Fibroblast of skin of right biceps (primary cell): ENCODE measurements at places on chromosomes 2 and 18.

DNA sequence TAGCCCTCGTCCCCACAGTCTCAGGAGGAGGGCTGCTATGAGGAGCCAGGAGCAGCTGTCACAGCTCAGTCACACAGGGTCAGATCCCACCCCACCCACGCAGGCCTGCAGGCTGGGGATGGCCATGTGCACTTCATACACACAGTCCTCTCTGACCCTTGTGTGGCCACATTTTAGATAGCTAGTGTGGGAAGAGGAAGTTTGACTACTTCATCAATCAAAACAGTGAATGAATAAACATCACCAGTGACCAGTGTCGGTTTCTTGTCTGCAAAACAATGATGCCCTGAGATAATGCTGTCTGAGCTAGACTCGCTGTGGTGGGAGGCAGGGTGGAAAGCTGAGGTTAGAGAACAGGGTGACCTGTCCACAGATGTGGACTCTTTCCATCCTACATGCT lies 107.1 kb downstream of the PIEZO2 start:
- no peak for DNase-seq

GRCh38 chr2:27307545-27308358 lies 493 bp downstream of the UCN start:
- DNase-seq: no peak

DNA sequence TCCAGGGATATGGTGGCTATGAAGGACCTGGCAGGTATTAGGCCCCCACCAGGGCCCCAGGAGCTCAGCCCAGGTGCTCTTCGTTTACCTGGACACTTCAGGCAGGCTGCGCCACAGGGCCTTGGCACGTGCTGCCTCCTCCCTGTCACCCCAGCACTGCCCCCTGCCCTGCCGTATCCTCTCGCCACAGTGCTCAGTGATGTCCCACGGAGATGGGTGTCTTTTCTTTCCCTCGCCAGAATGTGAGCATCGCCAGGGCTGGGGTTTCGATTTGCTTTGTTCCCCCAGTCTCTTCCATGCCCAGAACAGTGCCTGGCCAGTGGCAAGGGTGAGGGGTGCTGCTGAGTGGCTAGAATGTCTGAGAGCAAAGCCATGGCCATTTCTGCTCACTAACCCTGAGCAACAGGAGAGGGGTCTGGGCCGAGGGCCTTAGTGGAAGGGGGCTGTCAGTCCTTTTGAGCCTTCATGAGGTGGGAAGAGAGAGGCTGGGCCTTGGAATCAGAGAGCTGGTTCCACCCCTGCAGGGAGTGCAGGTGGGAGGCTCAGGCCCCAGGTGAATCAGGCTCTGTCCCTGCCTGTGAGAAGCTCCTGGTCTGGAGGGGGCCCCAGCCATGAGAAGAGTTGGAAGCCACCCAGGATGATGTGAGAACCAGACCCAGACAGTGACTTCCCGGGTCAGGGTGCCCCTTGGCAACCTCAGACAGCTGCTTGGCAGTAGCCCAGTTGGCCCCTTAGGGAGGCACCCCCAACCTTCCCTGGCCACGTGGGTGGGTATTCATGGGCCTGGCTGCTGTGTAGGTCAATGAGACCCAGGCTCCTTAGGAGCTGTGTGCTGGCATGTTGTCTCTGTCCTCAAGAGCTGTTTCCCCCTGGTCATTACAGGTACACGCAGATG lies 129.9 kb upstream of the HS6ST1 start:
- no peak for DNase-seq

DNA sequence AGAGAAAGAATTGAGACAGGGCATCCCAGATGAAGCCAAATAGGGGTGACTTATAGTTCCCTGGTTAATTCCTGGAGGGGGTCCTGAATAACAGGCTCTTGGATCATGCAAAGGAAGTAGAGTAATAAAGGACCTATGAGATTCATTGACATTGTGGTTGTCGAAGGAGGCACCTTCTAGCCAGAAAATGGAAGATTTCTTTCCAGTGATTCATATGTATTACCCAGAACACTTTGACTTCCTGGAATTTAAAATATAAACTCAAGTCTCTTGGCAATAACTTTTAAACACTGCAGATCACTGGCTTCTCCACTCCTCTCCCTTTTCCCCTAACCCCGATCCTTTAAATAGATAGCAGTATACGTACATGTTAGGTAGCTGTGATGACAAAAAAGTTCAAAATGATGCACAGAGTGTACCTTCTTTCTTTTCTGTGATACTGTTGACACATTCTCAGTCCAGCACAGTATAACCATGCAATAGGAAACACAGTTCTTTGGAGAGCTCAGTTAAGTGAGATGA lies 211.8 kb downstream of the LTBP1 start:
- peak; percentile 84 for DNase-seq

DNA sequence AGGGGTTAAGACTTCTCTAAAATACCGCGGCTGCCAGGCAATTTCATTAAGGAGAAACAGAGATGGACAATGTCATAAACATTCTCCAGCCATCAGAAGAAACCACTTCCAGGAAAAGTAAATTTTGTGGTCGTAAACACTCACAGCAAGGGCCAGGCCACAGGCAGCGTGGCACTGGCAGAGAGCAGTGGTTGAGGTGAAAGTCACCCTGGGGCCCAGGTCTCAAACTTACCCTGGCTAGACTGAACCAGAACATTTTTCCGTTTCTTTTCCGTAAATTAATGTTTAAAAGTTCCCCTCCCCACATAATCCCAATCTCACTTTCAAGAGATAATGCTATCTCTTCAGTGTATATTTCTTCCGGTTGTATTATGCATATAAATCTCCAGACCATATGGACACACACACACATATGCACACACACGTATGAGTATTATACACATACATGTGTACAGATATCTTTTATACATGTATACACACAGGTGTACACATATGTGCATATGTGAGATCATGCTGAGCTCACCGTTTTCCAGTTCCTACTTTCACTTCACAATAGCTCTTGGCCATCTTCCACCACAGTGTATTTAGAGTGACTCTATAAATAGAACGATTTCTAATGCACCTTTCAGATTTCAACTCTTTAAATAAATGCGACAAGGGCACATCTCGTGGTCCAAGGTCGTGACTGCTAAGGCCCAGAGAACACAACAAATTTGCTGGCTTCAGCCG lies 90.1 kb downstream of the MALT1 start:
- DNase-seq: no peak

- no peak for DNase-seq
Observed at GRCh38 chr2:65061910-65062339, 5.7 kb downstream of the CEP68 start.

- DNase-seq: no peak
Observed at GRCh38 chr18:75249175-75249518, 38.5 kb downstream of the TSHZ1 start.

DNA sequence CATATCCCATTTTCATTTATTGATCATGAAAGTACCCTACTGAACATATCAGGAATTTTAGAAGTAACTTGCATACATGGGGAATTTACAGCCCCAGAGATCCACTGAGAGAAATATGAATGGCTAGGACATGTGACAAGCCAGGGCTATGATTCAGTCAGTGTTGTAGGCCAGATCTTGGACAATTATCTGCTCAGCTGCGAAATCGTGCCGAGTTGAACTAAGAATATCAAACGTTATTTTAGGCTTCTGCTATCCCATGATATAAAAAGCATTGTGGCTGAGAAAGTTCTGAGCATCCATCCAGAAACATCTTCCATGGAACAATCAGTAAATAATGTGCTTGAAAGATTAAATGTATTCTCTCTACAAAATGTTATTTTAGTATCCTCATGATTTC lies 85.7 kb upstream of the UNC80 start:
- DNase-seq: no peak
